ENCODE measurements at places on chromosomes 3 and 15.
A peak's percentile ranks its signal among the peaks of the same experiment; 100 is the strongest.

DNA sequence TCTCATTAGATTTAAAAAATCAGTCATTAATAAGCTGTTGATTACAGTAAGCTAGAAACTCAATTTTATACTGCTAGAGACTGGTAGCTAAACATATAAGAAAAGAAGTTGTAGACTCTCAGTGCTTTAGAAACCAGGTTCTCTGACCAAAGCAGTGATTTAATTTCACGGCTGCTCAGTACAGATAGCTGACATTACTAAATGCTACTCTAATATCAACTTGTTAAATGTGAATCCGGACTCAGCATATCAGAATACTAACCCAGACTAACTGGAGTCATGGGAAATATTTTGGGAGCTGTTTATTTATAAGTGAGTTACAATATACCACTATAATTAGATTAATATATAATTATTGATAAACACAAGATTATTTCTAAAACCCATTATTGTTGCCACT lies 80.4 kb downstream of the NEDD4 start:
- no peak for DNase-seq

DNA sequence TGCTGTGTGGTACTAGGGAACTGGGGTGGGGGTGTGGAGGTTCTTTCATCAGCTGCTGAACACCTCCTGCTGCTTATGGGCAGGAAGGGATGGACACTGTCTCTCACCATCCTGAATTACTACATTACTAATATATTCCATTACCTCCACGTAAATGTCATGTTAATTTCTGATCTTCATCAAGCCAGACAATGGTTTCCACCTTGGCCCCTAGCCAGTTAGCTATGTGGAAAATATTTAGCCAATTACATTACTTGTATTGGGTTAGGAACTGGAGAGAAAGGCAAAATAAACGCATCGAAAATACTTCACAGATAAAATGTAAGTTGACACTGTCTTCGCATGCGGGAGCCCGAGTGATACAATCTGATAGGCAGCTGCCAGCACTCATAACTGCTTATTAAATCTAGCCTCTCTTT lies 95.1 kb downstream of the FOXP1 start:
- DNase-seq = no peak

- DNase-seq = peak; percentile 73
Observed at GRCh38 chr15:68275165-68275746, 2.3 kb upstream of the FEM1B start.

DNA sequence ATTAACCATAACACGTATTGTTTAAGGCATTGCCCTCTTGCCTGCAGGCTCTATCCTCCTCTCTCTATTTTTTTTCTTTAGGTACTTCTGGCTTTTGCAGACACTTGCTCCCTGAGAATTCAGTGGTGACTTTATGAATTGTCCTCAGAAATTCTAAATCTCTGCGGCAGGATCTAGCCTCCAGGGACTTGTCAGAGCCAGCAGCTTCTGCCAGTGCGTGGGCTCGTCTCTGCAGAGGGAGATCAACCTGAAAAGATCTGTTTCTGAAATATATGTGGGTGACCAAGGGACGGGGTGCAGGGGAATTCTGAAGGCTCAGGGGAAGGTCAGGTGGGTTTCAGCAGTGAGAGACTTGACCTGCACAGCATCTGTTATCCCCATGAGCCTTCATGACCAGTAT lies 326.1 kb upstream of the LRRFIP2 start:
- no peak for DNase-seq

- no peak for DNase-seq
Observed at GRCh38 chr15:56929399-56929798, 11.0 kb downstream of the TCF12 start.

- no peak for DNase-seq
Observed at GRCh38 chr3:134362221-134362620, 12.0 kb downstream of the AMOTL2 start.

DNA sequence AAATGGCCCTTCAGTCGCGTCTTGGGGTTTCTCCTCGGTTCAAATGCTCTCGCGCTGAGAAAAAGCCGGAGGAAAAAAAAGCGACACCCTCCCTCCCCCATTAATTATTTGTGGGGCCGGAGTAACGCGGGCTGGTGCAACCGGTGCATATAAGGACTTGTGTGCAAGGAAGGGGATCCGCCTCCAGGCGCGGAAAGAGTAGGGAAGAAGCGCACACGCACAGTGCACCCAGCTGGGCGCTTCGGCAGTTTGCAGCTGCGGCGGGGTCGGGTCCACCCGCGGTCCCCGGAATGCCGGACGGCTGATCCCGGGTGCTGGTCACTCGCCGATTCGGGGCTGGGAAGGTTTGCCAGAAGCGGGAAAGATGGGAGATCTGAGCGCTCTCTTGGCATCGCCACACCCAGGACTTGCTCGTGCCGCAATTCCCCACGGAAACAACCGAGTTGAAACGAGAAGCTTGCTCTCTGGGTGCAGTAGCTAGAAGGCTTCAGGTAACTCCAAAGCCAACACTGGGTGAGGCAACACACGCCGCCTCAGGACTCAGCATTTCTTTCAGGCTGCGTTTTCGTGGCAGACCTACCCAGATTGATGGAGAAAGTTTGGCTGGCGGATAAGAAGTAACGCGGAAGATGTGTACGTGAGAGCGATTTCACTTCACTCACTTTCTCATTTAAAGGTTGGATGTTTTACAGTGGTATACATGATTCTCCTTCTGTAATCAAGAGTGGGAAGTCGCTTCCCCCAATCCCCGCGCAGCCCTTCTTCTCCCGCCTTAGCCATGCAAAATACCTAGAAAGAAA lies 720 bp upstream of the TNIK start:
- peak; percentile 71 for DNase-seq

- DNase-seq = no peak
Observed at GRCh38 chr3:187074846-187075245, 64.5 kb downstream of the RPL39L start.

- DNase-seq = no peak
Observed at GRCh38 chr3:113151461-113152031, 59.8 kb upstream of the BOC start.

DNA sequence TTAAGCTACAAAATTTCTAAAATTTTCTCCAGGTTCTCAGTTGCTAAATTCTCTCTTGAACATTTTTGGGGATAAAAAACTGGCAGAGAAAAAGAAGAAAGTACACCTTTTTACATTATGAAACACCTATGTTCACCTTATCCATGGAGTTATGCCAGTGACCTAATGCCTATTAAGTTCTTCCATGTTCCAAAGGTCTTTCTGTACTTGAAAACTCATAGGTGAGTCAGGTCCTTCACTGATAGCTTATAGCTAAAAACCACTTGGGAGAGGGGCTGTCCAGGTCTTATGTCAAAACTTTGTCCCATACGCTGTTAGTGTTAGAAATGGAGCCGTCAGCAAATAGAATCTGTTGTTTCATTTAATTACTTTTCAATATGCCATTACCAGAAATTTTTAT lies 487.5 kb upstream of the TPRG1 start:
- no peak for DNase-seq

- no peak for DNase-seq
Observed at GRCh38 chr15:73237910-73238309, 130.8 kb downstream of the HCN4 start.

GRCh38 chr3:46386205-46386604 lies 15.5 kb downstream of the CCR5 start:
- peak; percentile 84 for DNase-seq

GRCh38 chr15:100032358-100033085 lies 299.3 kb upstream of the LYSMD4 start:
- no peak for DNase-seq

DNA sequence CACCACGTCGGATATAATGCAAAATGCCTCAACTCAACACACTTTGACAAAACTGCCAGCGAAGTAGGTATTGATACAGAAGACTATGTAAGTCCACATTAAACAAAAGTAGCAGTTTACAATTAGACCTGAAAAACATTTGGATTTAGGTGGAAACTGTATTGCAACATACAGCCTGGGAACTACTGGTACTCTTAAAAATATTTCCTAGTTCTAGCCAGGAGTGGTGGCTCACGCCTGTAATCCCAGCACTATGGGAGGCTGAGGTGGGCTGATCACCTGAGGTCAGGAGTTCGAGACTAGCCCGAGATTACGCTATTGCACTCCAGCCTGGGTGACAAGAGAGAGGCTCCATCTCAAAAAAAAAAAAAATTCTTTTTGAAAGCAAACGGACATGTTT lies 246.2 kb downstream of the ZBTB20 start:
- DNase-seq = no peak

GRCh38 chr15:83474578-83474977 lies 27.4 kb downstream of the SH3GL3 start:
- no peak for DNase-seq

GRCh38 chr15:62212741-62213140 lies 47.7 kb upstream of the C2CD4B start:
- no peak for DNase-seq

GRCh38 chr15:42387603-42388002 lies 28.3 kb downstream of the CAPN3 start:
- DNase-seq = no peak

DNA sequence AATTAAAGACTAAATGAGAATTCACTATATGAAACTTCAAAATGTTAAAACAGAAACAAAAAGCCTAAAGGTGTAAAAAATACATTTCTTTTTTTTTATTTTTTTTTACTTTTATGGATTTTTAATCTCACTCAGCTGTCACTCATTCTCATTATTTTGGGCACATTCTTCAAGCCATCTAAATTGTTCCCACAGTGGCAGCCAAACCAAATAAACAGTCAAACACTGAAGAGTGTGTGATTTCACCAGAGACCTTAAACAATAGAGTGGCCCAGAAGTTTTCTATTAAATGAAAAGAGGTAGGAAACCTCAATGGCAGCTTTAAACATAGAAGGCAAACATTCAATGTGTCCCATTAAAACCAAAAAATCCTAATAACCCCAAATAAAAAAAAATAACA lies 616.1 kb downstream of the OTOL1 start:
- no peak for DNase-seq

DNA sequence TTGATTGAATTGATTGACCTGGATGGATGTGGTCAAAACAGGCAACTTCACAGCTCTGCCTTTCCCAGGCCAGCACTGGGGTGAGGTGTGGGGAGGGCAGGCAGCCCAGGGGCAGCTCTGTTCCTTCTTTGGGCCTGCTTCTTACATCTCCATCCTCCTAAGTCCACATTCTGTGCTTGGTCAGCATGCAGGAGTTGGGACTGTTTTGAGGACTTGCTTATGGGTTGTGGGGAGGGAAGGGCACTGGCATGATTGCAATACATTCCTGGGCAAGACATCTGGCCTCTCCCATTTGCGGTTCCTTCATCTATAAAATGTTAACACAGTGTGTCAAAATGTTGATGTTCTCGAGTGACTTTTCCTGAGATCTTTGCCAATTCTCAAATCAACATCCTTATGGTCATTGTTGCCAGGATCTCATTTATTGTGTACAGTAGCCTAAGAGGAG lies 84.1 kb downstream of the ST6GAL1 start:
- DNase-seq = no peak

DNA sequence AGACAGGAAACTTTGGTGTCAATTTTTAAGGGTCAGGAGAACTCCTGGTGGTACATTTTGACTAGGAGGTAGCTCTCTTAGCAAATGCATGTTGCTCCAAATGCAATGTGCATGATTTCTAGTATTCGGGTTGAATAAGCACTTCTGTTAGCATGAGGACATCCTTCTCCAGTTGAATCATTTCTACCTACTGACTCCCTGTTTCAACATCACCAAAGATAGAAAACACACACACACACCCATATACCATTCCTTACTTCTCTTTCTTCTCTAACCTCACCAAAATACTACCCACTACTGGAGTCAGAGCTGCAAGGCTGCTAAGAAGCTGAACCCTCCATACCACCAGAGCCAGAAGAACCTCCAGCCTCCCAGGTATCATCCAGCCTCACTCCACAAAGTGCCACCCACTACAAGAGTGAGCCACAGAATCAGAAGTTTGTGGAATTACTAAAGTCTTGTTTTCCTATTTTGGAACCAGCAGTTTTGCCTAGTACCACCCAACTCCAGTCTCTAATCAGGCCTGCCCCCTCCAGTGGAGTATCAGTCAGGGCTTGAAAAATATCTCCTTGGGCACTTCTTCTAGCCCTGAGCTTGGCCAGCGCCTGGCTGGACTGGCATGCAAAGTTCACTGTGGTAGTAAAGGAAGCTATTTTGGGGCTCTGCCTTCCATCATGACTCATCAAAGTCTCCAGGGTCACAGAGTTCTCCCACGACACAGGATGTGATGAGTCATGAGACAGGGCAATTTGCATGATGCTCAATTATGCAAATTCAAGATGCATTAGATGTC lies 110.3 kb downstream of the CYP19A1 start:
- peak; percentile 86 for DNase-seq

GRCh38 chr15:101489599-101490407 lies at the start of gene PCSK6:
Gene PCSK6 (minus strand): TSS chr15:101489707. CDS start chr15:101489670, 37 bp downstream.
- DNase-seq = peak; percentile 30

GRCh38 chr3:185709251-185709955 lies 115.4 kb downstream of the IGF2BP2 start:
- DNase-seq = no peak

GRCh38 chr3:142850395-142851023 lies 38.4 kb downstream of the PCOLCE2 start:
- DNase-seq = peak; percentile 89

- DNase-seq = no peak
Observed at GRCh38 chr15:48059791-48060190, 61.0 kb upstream of the SLC24A5 start.

GRCh38 chr3:32336113-32336498 lies 55.5 kb upstream of the CMTM7 start:
- DNase-seq = no peak

DNA sequence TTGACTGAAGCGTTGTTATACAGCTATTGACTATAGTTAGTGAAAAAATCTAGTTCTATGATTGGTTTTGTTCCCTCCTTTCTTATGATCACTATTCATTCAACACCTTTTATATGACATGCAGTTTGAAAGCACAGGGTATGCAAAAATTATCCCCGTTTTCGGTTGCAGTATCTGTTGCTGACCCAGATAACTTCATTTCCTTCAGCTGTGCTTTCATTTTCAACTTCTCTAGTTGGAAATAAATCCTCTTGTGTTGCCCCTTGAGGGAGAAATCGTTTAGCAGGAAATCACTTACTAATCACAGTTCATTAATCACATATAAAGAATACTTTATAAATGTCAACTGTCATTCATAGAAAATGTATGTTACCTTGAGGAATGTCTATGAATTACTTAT lies 55.1 kb downstream of the MBNL1 start:
- DNase-seq = no peak

GRCh38 chr3:77605308-77605707 lies 565.4 kb downstream of the ROBO2 start:
- DNase-seq = no peak

- peak; percentile 81 for DNase-seq
Observed at GRCh38 chr3:138935863-138936740, 10.8 kb downstream of the FOXL2 start.

GRCh38 chr15:51917493-51917892 lies 54.1 kb downstream of the LEO1 start:
- peak; percentile 17 for DNase-seq

DNA sequence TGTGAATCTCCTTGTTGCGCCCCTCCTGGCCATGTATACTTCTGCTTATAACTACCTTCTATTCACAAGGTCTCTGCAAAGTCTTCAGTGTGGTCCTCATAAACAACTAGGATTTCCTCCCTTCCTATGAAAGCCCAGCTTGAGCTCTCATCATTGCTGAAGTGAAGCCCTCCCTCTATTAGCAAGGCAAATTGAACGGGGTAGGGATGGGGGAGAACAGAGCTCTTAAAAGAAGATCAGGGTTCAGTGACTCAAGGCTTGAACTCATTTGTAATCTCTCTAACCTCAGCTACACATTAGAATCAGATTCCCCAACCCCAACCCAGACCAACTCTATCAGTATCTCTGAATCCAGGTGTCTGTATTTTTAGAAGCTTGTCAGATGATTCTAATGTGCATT lies 88.3 kb upstream of the ST8SIA2 start:
- no peak for DNase-seq
